Muscle of back (tissue), 13 donors: ENCODE measurements at places on chromosomes 12 and 14.

DNA sequence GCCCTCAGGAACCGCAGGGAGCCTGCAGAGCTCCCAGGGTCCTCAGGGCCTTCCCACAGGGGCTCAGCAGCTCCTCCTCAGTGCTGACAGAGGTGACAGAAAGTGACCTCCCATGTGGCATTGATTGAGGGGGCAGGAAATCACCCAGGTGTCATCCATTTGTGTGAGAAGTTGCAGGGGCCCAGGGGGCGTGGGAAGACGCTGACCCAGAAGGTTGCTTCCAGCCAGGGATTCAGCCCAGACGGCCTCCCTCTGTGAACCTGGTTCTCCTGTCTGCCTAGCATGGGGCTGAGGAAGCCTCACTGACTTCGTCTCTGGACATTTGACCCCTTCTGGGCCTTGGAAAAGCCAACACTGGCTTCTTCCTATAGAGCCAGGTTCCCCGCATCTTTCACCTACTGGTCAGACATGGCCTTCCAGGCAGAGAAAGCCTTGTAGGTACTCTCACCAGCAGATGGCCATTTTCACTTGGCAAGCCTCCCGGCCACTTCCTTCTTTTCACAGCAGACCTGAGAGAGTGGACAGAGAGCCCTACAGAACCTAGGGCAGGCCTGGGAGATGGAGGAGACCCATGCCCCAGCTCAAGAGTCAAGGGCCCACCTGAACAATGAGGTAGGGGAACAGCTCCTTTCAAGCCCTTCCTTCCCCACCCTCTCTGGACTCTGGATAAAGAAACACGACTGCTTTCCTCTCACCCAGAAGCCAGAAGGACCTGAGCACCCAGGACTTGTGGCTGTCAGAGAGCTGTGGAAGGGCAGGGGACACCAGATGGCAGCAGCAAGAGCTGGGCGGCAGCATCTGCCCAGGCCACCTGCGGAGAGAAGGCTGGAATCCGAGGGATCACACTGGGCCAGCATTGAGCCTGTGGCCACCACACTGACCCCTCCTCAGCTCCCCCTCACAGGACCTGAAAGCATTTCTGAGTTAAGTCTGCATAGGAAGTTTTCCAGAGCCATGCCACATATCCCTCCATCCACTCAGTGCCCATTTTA, 377.8 kb downstream of the DPF3 start:
- DNase-seq: peak; percentile 42

DNA sequence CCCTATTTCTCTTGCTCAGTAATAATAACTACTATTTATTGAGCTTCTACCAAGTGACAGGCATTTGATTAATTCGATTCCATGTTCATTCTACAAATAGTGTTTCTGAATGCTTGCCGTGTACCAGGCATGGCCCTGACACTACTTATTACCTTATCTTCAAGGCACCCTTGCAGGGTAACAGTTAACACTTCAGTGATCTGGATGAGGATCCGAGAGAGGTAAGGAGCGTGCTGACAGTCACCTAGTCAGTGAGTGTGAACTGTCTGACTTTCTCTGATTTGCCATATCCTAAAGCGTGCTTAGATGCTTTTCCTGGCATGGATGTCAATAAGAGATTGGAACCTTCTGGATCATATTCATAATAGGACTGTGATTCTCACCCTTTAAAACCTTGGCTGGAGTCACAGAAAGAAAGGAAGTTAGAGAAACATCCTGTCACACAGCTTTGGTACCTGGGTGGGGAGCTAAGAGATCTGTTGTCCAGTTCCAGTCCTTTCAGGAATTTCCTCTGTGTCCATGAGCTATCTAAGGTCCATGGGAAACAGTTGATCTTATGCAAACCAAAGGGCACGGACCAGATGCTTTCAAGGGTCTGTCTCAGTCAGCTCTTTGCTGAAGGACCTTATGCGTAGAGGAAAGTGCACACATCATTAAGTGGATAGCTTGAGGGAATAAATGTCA, 54.8 kb downstream of the PPFIBP1 start:
- DNase-seq: no peak

GRCh38 chr14:69715725-69716477, 51.0 kb upstream of the SRSF5 start:
- DNase-seq: peak; percentile 84

DNA sequence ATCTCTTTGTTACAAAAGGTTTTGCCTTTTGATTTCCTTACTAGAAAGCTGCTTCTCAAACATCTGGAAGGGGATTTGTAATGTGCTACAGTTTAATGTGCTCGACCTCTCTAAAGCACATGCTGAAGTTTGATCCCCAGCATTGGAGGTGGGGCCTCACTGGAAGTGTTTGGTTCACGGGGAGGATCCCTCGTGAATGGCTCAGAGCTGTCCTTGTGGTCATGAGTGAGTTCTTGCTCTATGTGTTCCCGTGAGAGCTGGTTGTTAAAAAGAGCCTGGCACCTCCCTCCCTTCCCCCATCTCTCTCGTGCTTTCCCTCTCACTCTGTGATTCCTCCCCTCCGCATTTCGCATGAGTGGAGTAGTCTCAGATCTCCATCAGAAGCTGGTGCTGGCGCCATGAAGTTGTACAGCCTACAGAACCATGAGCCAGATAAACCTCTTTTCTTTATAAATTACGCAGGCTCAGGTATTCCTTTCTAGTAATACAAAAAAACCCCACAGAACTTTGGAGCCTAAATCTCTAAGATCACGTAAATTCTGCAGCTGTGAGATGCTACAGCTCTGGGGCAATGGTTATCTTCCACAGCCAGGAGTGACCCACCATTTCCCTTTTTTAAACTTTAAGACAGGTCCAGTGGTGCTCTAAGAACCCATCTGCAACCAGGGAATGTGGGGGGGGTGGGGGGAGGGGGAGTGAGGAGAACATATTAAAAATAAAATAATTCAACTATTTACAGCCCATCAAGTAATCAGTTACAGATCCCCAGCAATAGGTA, 214.4 kb downstream of the FOXN3 start:
- DNase-seq: no peak

- DNase-seq: peak; percentile 93
These were observed at the start of gene ABCC9 for GRCh38 chr12:21940549-21941505. ABCC9 (minus strand) TSS chr12:21941426; CDS start chr12:21936674, 4,752 bp downstream.
